ENCODE measurements at places on chromosomes 12 and 14. TPM values are rescaled to one million over a fixed set of nuclear protein-coding genes. Genes with fewer than 3 reads are reported as not detected.

DNA sequence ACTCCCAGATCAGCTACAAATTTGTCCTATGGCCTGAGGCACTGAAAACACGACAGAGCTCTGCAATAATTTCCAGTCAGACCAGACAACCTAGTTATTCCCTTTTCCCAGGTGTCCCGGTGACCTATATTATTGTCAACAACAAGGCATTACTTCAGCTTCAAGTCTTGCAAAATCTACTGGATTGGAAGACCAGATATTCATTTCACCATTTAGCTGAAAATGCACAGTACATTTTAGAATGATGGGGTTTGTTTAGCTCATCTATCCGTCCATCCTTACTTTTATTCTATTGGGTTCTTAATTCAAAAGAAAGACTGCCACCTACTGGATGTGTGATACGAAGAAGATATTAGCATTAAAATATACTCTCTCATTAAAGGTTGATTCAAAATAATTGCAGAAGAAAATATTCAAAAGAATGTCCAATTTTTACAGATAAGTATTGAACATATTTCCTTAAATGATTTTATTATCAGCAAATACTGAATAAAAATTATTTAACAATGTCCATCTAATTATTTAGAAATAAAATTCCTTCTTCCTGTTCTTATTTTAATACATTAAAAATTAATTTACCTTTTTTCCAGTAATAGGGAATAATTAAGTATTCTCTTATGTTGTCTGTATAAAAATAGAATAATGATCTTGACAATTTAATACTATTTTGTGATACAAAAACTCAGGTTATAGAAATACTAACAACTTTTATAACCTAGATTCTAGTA, 244.9 kb upstream of the LRIG3 start:
- DNase-seq, result peak; percentile 54

DNA sequence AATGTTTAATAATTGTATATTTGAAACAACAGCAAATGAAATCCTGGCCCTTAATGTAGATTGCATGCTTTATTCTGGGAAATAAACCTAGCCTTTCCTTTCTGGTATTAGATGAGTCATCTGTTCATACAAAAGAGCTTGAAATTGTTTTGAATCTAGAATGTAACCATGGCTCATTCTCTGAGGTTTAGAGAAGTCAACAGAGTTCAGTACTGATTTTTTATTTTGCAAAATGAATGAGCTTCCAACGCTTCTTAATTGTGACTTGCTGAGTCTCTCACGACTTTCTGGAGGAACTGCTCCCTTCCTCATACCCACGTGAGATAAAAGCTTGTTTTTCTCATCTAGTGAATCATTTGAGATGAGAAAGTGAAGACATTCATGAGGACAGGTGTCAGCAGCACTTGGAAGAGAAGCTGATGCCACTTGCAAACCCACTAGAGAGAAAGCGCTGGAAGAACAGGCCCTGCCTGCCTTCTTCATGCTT, 509.6 kb downstream of the VRK1 start:
- no peak for DNase-seq

GRCh38 chr14:64444984-64445845, 20.1 kb upstream of the AKAP5 start:
- DNase-seq, result peak; percentile 83

DNA sequence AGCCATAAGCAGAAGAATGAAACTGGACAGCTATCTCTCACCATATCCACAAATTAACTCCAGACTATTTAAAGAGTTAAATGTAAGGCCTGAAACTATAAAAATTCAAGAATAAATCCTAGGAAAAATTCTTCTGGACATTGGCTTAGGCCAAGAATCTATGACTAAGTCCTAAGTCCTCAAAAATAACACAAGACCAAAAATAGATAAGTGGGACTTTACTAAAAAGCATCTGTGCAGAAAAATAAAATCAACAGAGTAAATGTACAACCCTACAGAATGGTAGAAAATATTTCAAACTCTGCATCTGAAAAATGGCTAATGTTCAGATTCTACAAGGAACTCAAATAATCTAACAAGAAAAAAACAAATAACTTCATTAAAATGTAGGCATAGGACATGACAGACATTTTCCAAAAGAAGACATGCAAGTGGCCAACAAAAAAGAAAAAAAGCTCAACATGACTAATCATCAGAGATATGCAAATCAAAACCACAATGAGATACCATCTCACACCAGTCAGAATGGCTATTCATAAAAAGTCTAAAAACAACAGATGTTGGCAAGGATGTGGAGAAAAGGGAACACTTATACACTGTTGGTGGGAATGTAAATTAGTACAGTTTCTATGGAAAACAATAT, 61.0 kb upstream of the PPFIA2 start:
- DNase-seq, result peak; percentile 45

- DNase-seq, result no peak
These were observed 479.8 kb upstream of the FLRT2 start for GRCh38 chr14:85050180-85050579.

DNA sequence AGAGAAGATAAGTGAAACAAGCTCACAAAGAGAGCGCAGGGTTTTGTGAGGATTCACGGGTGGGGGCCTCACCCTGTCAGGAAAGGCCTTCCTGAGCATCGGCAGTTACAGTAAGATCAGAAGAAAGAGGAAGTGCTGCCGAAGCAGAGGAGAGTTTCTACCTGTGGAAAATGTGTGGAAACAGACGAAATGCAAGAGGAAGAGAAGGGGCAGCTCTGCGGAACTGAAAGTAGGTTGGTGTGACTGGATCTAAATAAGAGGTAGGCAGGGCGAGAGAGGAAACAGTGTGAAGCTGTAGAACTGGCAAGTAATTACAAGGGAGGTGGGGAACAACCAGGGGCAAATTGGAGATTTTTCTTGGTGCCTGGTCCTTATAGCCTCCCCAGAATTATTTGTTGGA, 2.6 kb downstream of the GPR68 start:
- no peak for DNase-seq

DNA sequence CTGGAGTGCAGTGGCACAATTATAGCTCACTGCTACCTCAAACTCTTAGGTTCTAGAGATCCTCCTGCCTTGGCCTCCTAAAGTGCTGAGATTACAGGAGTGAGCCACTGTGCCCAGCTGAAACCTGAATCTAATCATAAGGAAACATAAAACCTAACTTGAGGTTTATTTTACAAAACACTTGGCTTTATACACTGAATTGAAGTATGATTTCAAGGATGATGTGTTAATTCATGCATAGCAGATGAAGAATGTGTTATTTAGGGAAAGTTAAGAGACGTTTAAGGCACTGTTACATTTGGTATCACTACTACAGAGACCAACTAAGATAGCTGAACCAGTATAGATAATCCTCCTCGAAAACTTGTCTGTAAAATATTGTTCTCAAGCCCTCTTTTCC, 6.4 kb downstream of the DICER1 start:
- no peak for DNase-seq

The PTPRB gene
- total RNA-seq, result 0.97 TPM

The ERP27 gene
- not detected for total RNA-seq

All from fibroblast of villous mesenchyme (primary cell).